ENCODE measurements at places on chromosomes 2 and 18.

- DNase-seq, result no peak
Observed at GRCh38 chr2:202064171-202064880, 8.7 kb upstream of the KIAA2012 start.

GRCh38 chr2:205390866-205391265 lies 291.4 kb upstream of the NRP2 start:
- DNase-seq, result no peak

- no peak for DNase-seq
Observed at GRCh38 chr2:26017464-26018183, 16.3 kb upstream of the RAB10 start.

GRCh38 chr2:195592105-195592504 lies 64.9 kb upstream of the SLC39A10 start:
- no peak for DNase-seq

DNA sequence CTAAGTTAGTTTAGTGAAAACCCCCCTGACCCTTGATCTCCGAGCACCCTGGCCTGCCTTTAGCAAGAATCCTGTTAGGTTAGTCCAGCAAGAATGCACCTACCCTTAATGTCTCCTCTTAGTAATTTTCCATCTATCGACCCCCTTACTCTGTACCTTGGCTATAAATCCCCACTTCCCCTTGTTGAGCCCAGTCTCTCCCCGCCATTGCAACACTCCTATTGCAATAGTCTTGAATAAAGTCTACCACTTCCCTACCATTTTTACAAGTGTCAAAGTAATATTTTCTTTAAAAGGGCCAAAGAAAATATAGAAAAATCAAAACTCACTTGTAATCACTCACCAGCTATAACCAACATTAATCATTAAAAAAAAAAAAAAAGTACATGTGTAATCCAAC lies 4.2 kb upstream of the ZBTB7C start:
- no peak for DNase-seq

GRCh38 chr2:5932556-5933469 lies 240.6 kb downstream of the SOX11 start:
- DNase-seq, result peak; percentile 82

DNA sequence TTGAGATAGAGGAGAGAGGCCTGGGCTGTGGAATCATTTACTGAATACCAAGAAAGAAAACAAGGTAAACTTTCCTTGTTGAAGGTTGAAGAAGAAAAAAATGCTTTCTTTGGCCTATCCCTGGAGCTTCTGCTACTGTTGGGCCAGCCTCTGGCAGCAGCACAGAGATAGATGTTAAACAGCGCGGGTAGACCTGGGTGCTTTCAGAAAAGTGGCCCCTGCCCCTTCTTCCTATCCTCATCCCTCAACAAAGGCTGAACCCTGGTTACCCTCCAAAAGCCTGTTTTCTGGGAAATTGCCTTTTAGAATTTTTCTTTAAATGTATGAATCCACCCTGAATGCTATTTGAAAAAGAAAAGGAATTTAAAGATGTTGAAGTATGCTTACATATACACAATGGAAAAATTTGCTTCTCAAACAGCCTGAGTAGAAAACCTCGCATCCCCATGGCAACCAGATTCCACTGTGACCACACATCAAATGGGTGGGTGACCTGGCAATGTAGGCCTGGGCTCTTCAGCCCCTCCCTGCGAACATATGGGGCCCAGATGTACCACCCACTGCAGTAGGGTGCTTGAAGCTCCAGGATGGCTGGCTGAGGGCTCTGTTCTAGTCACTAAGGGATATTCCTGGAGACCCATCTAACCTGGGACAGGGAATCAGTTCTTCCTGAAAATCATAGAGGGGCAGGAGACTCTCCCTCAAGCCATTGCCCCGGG lies 23.4 kb upstream of the CHRNA1 start:
- DNase-seq, result no peak

GRCh38 chr2:190837952-190838361 lies 42.7 kb upstream of the GLS start:
- no peak for DNase-seq

Data from cardiac septum (tissue), 1 donor.